Activated CD4-positive, CD25-positive, alpha-beta regulatory T cell treated with anti-CD3 and anti-CD28 coated beads, Interleukin-2, amount 50 U/mL, for 72 hours (primary cell): ENCODE measurements at places on chromosomes 12 and 14.

GRCh38 chr12:106039242-106039641, 99.5 kb downstream of the NUAK1 start:
- DNase-seq = no peak

DNA sequence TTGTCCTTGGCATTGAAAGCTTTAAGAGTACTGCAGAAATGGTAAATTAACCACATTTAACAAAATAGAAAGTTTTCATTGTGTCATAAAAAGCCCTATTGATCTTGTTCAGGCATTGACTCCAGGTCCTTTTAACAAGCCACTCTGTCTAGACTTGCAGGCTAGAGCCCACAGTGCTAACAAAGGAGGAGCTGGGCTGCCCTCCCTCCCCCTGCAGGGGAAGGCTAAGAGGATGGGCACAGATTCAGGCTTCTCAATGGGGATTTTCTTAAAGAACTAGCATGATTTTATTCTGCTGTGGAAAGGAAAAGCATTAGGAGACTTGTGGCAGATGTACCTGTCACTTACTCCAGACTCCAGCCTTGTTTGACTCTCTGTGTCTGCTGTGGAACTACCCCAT, 463.6 kb downstream of the NRXN3 start:
- DNase-seq = no peak

DNA sequence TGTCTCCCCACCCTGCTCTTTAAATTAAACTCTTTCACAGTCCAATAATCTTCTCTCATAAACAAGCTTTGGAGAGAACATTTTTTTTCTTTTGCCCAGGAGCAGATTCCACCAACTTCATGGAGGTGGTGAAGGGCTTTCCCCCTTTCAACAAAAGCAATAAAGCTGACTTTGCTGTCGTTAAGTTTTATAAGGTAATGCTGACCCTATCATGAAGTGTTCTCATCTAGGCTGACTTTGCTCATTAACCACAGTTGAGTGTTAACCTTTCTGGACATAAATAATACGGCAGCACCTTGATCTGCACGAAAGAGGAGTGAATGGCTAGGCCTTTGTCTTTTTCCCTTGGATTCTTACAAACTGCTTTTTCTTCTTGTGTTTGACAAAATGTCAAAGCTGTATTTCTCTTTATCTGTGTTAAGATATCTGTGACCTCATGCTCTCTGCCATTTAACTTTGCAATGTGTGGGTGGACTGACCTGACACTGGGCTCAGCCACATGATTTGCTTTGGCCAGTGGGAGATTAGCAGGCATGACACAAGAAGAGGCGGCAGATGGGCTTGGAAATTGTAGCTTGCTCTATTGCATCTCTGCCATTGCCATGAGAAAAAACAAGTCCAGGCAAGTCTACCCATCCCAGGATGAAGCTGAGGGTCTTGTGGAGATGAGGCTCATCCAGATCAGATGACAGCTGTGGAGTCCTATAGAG, 470.9 kb upstream of the CCDC196 start:
- no peak for DNase-seq

DNA sequence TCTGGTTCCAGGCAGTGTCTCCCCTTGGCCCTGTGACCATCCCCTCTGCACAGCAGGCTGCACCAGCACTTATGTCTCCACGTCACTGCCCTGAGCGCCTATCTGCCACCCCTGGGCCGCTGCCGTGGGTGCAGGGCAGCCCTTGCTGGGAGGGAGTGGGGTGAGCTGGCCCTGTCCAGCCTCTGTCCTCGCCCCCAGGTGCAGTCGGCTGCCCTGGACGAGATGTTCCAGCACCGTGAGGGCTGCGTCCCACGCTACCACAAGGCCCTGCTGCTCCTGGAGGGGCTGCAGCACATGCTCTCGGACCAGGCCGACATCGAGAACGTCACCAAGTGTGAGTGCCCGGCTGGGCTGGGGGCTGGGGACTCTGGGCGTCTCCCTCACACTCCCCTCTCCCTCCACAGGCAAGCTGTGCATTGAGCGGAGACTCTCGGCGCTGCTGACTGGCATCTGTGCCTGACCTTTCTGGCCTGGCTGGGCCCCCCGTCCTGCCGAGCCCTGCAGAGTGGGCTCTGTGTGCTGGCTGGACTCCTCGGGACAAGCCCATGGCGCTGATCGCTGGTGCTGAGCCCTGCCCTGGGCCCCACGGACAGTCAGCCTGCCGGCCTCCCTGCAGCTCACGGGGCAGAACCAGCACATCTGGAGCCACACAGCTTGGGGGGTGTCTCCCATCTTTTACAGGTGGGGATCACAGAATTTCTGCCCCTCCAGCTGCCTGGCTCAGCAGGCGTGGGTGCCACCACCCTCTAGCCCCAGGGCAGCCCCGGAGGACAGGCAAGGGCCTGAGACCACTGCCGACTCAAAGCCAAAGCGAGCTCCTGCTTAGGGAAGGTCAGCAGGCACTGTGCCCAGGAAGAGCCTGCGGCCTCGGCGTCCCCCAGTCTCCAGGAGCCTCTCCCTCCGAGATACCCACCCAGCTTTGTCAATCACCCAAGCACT, 7.9 kb upstream of the PUS1 start:
- no peak for DNase-seq
